HFFc6 (cell line): ENCODE measurements at places on chromosomes 6 and 20. TPM values are rescaled to one million over a fixed set of nuclear protein-coding genes. Genes with fewer than 3 reads are reported as not detected.

The DEFB132 gene
- not detected in 3 replicates for total RNA-seq

The DSP gene
- total RNA-seq: 33.8 and 62.6 TPM in 2 replicates

The SLC17A2 gene
- not detected in 3 replicates for total RNA-seq

The KCNK5 gene
- not detected in 3 replicates for total RNA-seq

The SERPINB1 gene
- total RNA-seq: 24.0 to 39.2 TPM (median 28.4 TPM) in 3 replicates

DNA sequence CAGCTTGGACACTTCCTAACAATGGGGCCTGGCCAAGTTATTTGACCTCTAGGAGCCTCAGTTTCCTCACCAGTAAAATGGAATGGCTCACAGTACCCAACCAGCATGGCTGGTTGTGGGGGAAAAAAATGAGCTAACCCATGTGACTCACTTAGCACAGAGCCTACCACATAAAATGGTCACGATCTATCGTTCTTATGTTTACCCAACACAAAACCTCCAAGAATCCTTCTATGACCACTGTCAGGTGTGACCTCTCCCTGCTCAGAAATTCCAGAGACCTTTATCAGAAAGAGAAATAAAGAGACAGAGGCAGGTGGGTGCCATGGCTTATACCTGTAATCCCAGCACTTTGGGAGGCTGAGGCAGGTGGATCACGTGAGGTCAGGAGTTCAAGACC is 39.4 kb downstream of the BPIFB1 start:
- no peak for DNase-seq

DNA sequence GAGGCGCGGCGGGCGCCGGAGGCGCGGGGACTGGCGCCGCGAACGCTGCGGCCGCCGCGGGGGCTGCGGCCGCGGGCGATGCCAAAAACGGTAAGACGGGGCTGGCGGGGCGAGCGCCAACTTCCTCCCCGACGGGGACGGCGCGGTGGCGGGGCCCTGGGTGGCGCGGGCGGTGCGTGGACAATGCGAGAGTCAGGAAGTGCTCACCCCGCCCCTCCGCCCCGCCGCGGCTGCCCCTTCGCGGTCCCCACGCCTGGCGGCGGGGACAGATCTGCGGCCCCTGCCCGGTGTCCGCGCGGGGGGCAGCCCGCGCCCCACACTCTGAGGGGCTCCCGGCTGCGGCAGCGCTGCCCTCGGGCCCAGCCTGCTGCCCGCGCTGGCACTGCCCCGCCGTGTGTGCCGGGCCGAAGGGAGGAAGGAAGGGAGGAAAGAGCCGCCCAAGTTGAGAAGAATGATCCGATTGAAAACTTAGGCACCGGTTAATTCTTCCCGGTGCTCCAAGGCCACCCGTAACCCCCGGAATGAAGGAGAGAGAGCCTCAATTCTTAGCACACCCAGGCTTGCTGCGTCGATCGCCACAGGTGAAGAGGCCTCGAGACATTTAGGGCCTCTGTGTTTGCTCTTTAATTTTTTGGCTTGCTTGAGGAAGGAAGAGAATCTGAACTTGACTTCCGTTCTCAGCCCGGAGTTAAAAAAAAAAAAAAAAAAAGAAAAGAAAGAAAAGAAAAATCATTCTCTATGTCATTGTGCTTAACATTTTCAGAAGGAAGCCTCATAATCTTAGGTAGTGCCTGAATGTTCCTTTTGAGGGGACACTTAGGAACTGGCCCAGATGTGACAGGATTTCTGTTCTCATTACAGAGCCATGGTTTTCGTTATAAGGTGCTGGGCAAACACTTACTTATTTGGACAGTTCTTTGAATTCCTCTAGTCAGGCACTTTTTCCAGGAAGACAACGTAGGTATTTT is 982 bp downstream of the HECA start:
- DNase-seq: no peak

DNA sequence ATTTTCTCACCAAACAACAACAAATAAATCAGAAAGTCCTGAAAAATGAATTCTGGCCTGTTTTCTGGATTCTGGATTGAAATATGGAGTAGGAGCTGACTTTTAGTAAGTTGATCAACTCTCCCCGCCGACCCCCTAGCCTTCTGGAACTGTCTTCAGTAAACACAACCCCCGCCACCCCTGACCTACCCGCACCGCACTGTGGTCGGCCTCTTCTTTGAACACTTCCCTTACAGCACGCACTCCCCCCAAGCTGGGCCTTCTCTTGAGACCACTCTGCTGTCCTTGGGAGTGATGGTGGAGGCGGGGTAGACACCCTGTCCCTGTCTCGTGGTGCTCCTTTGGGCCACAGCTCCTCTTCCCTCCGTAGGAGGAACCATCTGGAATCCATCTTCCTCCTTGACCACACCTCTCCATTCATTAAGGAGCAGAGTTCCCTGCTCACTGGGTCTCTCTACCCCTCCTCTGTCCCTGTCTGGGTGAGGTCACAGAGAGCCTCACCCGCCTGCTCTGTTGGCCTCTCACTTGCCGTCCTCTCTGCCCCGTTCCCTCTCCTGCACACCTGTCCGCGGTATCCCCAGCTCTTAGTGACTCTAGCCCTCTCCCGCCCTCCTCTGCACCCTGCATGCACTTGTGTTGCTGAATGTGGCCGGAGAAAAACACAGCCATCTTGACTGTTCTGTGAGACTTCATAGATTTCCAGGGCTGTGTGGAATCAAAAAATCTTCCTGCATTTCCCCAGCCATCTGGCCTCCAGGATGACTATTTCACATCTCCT is 19.1 kb downstream of the SYNJ2 start:
- DNase-seq: no peak

- no peak for DNase-seq
Measured at GRCh38 chr6:106874481-106874880, 100.0 kb downstream of the CD24 start.

- no peak for DNase-seq
Measured at GRCh38 chr6:131129689-131130553, 5.3 kb upstream of the AKAP7 start.

DNA sequence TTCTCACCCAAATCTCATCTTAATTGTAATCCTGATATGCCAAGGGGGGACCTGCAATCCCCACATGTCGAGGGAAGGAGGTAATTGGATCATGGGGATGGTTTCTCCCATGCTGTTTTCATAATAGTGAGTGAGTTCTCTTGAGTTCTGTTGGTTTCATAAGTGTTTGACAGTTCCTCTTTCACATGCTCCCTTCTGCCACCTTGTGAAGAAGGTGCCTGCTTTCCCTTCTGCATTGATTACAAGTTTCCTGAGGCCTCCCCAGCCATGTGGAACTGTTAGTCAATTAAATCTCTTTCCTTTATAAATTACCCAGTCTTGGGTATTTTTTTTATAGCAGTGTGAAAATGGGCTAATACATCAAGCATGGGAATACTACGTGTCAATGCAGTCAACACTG is 925.0 kb upstream of the MAN1A1 start:
- DNase-seq: no peak

DNA sequence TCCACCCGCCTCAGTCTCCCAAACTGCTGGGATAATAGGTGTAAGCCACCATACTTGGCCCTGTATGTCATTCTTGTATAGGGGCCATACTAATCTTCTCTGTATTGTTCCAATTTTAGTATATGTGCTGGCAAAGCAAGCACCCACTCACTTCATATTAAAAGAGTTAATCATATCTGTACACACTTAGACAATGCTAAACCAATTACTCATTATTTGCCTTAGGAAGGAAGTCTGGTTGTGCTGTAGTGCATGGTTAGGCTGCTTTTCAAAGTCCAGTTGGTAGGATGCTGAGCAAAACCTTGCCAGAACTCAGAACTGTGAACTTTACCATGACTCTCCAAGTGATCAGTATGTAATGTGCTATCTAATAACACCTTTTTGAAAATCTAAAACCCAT is 88.6 kb downstream of the LIN28B start:
- peak; percentile 3 for DNase-seq

GRCh38 chr6:123770247-123770949 is 33.3 kb upstream of the NKAIN2 start:
- no peak for DNase-seq

DNA sequence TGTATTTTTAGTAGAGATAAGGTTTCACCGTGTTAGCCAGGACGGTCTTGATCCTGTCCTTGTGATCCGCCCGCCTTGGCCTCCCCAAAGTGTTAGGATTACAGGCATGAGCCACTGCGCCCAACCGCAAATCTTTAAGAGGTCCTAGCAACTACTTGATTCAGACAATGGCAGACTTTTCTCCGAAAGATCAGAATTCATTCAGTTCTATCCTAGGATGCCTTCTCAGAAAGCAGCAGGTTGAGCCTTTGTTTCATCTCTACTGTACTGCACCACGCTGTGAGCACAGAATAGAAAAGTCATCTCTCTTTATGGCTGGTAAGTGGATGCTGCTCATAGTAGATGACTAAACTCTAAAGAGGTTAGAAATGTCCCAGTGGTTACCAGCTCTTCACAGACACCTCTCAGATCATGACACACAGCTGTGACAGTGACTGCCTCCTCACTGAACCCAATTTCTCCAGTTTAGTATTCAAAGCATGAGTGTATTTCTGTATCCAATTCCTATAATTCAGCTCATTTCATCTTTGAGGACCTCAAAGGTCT is 6.0 kb upstream of the HSF2 start:
- peak; percentile 2 for DNase-seq

DNA sequence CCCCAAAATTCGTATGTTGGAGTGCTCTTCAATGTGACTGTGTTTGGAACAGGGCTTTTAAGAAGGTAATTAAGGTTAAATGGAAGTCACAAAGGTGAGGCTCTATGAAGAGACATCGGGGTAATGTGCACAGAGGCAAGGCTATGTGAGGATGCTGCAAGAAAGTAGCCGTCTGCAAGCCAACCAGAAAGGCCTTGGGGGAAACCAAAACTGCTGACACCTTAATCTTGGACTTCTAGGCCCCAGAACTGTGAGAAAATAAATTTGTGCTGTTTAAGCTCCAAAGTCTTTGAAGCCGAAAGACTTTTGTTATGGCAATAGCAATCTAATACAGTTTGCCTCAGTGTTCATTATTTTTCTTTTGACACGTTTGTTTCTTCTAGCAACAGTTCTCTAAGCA is 2.4 kb upstream of the IRAK1BP1 start:
- no peak for DNase-seq

DNA sequence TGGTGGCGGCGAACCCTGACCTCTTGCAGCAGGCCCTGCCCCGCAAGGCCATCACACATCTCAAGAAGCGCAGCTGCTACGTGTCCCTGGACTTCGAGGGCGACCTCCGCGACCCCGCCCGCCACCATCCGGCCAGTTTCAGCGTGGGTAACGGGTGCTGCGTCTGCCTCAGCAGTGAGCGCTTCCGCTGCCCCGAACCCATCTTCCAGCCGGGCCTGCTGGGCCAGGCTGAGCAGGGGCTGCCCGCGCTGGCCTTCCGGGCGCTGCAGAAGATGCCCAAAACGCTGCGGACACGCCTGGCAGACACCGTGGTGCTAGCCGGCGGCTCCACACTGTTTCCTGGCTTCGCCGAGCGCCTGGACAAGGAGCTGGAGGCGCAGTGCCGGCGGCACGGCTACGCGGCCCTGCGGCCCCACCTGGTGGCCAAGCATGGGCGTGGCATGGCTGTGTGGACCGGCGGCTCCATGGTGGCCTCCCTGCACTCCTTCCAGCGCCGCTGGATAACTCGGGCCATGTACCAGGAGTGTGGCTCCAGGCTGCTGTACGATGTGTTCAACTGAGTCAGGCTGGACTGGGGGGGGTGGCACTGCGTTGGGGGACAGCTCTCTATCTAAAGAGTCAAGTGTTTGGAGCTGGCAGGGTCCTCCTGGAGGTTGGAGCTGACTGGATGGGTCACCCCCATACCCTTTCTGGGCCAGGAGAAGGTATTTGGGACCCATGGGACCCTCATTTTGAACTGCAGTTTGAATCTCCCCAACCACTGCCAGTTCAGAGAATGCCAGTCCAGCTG is 1.1 kb downstream of the ACTL10 start:
- DNase-seq: peak; percentile 76

GRCh38 chr6:28777147-28777461 is 146.7 kb downstream of the TRIM27 start:
- no peak for DNase-seq

DNA sequence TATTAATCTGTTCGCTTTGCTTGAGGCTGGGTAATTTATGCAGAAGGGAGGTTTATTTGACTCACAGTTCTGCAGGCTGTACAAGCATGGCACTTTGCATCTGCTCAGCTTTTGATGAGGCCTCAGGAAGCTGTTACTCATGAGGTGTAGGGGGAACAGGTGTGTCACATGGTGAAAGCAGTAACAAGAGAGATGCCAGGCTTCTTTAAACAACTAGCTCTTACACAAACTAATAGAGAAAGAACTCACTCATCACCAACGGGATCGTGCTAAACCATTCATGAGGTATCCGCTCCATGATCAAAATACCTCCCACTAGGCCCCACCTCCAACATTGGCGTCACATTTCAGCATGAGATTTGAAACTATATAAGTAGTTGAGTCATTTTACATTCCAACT is 34.4 kb upstream of the GCLC start:
- no peak for DNase-seq

DNA sequence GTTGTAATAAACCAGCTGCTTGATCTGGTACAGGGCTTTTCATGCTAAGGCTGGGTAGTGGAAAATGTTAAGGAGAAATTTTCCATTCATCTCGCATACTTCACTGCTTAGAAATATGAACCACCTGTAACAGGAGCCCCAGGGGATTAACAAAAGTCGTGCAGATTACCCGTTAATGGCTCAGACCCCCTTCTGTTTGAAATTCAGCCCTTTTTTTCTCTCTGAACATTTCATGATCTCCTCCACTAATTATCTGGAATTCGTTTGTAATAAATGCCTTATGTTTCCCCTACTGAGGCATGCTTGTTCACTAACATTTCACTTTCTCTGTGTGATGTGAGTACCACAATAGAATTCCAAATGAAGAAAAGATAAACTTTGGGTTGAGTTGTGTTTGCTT is 336.4 kb upstream of the HSF2 start:
- DNase-seq: no peak

GRCh38 chr6:39494998-39495397 is 172.5 kb upstream of the KCNK16 start:
- no peak for DNase-seq
